ENCODE measurements at places on chromosomes 5 and 9.

DNA sequence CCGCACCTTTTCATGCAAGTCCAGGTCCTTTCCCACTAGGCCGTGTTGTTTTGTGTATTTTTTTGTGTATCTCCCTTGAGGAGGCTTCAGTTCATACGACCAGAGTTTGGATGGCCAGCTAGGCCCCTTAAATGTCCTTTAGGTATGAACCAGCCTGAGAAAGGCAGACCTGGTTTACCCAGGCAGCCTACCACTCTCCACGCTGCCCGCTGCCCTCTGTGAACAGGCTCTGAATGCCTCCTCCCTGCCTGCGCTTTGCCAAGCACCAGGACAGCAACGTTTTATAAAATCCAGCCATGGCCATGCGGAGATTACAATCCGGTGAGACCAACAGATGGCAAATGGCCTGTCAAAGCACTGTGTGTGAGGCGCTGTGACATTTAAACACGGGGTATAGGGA, 626 bp upstream of the CLTB start:
- no peak for DNase-seq

GRCh38 chr5:139390639-139391569, 1.2 kb upstream of the MZB1 start:
- no peak for DNase-seq

- DNase-seq = no peak
Observed at GRCh38 chr5:74482990-74483389, 157.5 kb downstream of the ENC1 start.

DNA sequence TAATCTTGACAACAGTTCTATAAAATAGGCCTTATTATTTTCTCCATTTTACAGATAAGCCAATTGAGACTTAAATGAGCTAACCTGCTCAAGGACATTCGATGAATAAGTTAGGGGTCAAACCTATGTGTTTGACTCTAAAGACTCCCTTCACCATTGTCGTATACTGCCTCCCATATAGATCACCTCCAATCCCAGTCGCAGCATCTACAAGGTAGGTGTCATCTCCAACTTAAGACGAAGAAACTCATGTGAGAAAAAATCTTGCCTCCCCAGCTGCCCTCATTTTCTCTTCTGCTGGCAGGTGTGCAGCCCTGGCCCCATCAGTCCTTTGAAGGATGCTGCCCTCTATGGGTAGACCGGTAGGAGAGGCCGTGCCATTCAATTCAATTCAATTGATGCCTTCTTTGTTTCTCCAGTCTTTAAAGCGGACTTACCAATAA, 75.2 kb upstream of the SMARCA2 start:
- peak; percentile 65 for DNase-seq

- DNase-seq = no peak
Observed at GRCh38 chr9:34634551-34635248, 2.9 kb downstream of the SIGMAR1 start.

DNA sequence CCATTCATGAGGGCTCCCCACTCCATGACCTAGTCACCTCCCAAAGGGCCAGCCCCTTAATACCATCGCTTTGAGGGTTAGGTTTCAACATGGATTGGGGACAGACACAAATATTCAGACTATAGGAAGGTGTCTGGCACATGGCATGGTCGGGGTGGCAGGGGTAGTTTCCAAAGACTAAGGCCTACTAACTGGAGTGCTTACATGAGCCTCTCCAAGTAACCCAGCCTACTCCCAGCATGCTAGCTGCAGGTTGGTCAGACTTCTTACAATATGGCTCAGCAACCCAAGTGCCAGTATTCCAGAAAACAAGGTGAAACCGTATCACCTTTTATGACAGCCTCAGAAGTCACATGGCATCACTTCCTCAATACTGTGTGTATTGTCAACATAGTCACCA, 19.9 kb upstream of the OTULINL start:
- DNase-seq = no peak

- DNase-seq = no peak
Observed at GRCh38 chr5:56447232-56447631, 214.1 kb upstream of the ANKRD55 start.

DNA sequence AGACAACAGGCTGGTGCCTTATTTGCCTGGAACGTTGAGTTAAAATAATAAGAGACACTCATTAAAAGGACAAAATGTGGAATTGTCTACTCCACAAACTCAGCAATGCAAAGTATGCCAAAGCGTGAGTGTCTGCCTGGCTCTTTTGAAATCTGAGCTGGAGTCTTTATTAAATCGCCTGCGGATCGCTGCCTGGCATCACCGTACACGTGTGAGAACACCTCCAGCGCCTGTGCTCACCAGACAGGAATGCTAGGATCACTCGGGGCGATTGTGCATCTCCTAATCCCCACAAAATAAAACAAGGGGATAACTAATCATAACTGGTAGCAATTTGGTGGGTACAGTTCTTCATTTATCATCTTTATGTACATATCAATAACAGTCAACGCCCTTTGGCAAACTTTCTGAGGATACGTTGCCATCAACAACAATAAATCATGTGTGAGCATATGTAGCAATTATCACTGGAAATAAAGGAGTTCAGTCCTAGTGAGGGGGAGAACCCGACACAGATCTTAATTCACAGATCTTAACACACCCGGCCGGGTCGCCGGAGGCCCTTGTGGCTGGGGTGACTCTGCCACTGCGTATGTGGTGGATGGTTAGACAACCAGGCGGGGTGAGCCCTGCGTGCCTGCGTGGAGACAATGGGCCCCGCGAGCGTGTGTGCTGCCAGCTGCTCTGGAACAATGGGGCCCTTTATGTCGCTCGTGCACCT, 284.9 kb upstream of the IRX1 start:
- peak; percentile 55 for DNase-seq

DNA sequence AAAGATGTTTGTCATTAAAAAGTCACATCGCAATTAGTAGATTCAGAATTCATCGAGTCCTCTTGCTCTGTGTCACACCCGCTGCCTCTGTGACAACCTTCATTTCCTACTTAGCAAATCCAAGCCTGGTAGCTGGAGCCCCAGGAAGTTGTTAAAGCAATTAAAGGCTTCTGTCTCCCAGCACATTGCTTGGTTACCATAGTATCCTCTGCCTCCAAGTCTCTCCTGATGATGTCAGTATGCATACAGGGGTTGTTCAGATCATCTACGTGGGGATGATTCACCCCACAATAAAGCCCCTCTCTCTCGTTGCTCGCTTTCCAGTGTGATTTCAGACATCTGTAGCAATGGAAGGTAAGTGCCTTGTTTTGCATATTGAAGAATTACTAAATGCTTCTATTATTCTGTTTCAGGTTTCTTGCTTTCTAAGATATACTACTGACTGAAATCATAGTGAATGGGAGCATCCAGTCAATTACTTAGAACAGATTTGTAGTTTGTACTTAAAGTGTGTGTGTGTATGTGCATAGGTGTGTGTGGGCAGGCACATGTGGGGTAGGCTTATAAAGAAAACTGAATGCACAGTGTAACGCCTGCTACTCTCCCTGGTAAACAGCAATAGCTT, 52.9 kb downstream of the PAM start:
- no peak for DNase-seq

DNA sequence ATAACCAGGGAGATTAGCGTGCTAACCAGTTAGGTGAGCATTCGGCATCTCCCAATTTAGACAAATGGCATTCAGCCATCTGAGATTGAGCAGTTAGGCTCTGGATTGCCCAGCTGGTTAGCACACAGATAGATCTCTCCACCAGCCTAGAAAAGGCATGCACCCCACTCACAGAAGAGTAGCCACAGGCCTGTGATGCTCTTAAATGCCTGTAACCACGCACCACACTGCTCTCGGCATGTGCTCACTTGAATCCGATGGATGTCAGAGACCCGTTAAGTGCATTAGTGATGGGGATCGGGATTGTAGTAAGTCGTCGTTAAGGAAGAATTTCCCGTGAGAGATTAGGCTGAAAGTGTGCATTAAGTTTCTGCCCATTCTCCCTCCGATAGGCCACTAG, 23.0 kb downstream of the MARCHF6 start:
- DNase-seq = no peak

DNA sequence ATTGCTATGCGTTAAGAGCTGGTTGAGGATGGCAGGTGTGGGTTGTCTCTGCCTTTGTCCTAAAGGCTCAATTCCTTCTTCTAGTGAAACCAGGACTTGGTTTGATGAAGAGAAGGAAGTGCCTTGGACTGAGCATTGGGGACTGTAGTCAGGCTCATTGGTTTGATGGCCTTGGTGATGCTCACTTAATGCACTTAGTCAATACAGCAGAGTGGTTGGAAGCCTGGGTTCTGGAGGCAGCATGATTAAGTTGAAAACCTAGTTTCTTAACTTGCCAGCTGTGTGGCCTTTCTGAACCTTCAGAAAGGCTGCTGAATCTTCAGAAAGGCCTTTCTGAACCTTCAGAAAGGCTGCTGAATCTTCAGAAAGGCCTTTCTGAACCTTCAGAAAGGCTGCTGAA, 52.4 kb downstream of the PTTG1 start:
- no peak for DNase-seq

DNA sequence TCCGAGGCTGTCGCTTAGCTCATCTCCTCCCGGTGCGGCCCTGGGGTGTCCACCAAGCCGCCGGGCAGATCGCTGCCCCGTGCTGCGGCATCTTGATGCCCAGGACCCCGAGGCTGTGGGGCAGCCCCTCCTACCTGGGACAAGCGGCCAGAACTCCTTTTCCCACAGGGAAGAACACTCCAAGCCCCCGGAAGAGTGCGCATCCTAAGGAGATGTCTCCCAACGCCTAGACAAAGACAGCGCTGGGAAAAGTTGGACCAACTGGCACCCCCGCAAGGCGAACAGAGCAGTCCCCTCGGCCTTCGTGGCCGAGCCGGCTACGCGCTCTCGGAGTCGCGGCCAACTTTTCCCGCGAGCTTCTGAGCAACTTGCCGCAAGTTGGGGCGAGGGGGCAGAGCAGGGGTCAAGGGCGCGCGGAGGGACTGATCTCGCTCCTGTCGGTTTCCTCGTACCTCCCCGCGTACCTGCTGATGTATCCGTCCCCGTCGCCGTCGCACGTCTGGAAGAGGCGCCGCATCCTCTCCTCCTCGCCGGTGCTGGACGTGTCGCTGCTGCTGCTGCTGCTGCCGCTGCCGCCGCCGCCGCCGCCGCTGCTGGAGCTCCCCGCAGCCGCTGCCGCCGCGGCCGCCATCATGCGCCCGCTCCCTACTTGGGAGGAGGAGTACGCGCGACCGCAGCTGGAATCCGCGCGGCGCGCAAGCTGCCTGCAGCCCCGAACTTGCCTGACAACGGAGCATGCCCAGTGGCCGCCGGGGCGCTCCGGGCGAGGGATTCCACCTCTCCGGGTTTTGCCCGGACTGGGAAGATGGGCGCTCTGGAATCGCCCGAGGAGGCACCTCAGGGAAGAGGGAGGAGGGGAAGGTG, at the start of gene MCC:
MCC (minus strand) TSS at position 673 of the 864 bp plus-strand sequence.
- DNase-seq = peak; percentile 75

- peak; percentile 74 for DNase-seq
Observed at GRCh38 chr9:137023583-137023991, 4.5 kb downstream of the ABCA2 start.

DNA sequence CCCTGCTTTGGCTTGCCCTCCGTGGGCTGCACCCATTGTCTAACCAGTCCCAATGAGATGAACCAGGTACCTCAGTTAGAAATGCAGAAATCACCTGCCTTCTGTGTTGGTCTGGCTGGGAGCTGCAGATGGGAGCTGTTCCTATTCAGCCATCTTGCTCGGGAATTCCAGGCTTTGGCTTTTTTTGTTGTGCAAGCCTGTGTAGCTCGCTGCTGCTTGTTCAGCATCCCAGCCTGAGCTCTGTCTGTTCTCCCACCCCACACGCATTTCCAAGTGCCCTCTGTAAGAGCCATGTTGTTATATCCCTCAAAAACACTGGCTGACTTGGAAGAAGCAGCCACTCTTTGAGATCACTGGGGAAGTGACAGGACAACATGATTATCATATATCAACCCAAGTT, 101.6 kb upstream of the DPYSL3 start:
- no peak for DNase-seq

- DNase-seq = peak; percentile 79
Observed at GRCh38 chr9:131747352-131747751, 7.5 kb upstream of the RAPGEF1 start.

GRCh38 chr5:5613261-5613990, 190.9 kb downstream of the ICE1 start:
- no peak for DNase-seq

DNA sequence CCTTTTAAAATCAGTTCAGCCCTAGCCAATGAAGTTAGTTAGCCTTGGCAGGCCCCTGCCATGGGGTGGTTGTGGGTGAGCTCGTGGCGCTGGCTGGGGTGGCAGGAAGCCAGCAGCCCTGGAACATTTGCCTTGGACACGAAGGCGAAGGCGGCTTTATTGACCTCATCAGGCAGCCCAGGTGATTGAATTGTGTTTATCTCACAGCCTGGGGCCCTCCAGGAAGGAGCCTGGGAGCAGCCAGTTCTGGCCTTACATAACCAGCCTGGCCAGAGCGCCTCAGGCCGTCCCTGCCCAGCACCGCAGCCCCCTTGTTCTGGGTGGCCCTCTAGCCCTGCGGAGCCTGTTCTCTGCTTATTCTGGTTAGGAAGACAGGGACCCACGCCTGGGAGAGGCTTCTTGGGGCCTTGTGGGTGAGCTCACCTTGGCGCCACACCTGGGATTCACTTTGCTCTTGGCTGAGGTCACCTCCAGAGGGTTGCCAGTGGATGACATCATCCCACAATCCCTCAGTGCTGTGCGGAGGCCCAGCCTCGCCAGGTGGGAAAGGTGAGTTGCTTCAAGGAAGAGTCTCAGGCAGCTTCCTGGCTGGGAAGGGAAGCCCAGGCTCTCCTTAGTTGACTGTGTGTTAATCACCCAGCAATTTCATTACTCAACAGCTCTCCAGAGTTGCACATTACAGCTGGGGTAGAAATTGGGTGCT, 54.4 kb upstream of the RPL26L1 start:
- DNase-seq = no peak

DNA sequence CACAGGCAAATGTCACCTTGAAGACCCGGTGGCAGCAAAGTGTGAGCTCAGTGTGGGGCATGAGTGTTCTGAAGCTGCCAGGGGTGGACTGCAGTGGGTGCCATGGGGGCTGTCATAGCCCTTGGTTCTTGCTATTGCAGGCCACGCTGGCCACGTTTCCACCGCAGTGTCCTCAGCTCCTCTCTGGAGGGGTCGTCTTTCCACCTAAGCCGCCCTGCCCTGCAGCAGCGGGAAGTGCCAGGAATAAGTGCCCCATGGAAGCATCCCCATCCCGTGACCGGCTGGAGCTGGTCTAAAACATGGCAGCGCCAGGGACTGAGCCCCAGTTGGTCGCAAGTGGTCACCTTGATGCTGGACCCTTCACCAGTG, 6.9 kb downstream of the OBP2B start:
- DNase-seq = no peak

DNA sequence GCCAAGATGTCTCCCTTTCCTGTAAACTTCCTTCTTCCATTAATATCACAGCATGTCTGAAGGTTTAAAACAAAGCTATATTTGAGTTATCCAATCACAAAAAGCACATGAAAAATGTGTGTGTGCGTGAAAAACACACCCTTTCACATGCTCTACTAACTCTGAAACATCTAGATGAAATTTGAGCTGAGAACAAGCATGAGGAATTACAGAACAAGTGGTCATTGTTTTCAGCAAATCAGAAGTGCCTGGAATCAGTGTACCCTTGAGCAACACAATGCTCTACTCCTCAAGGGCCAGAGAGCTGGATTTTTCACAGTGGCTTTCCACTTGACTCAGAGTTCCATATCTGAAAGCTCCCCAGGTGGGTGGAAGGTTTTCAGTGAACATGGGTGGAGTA, 255.9 kb downstream of the PSAT1 start:
- no peak for DNase-seq

Measured in posterior cingulate gyrus (tissue), 11 donors.